G401 (cell line): ENCODE measurements at places on chromosomes 16 and 17.
A peak's percentile ranks its signal among the peaks of the same experiment; 100 is the strongest.

DNA sequence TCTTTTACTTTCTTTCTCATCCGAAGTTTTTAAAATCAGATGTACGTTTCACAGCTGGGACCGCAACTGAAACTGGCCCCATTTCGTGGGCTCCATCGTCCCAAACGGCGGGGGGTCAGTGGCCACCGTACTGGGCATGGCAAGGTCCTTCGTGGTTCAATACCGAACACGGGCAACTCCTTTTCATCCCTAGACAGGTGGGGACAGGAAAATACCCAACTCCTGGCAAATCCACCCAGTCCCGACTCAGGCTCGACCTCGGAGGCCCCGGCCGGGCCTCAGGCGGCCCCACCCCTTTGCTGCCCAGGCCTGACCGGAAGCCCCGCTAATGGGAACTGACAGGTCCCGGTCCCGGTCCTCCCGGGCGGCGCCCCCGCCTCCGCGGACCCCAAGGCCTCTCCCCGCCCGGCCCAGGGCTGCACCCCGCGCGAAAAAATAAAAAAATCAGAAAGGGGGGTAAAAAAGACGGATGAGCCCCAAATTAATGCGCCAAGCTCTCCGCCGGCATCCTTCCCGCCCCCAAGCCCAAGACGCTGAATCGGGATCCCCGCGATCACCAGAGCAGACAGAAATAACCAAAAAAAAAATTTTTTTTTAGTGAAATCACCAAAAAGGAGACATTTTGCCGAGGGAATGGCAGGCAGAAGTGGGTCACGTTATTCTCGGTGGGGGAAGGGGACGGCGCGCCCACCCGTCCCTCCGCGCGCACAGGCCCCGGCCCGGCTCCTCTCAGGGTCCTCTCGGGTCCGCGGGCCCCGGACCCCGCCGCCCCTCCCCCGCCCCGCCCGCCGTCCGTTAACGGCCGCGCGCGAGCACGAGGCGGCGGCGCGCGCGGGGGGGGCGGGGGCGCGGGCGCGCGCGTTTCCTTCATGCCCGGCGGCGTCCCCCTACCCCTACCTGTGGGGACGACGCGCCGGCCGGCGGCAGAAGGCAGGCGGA lies 562 bp downstream of the ZC3H7A start:
- peak; percentile 55 for DNase-seq

DNA sequence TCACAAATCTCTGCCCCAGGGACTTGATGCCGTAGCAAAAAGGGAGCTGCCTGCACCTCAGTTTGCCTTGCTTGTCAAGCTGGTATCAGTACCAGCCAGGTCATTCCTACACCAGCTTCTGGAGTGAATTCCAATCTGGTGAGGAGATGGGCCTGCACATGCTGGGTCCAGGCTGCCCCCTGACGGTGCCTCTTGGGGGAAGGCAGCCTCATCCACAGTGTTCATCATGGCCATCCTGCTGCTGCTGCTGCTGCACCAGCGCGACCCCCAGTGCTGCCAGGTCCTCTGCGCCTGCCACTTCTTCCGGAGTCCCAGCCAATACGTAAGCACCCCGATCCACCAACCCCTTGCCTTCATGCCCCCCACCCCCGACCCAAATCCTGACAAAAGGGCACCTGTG lies 8.3 kb downstream of the MRPL27 start:
- no peak for DNase-seq

- no peak for DNase-seq
Measured at GRCh38 chr17:54876656-54877195, 23.9 kb upstream of the TOM1L1 start.

DNA sequence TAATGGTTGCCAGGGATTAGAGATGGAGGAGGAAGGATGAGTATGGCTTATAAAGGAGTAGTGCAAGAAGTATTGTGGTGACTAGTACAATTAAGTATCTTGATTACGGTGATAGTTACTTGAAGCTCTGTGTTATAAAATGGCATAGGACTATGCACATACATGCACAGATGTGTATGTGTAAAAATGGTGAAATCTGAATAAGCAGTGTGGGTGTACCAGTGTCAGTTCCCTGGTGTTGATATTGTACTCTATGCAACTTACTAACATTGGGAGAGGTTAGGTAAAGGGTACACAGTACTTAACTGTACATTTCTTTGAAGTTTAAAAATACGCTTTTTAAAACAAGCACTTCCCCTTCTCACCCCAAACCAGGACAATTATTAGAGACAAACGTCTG lies 48.5 kb downstream of the NSRP1 start:
- DNase-seq, result no peak

- no peak for DNase-seq
Measured at GRCh38 chr17:12631076-12631475, 34.6 kb upstream of the MYOCD start.

- DNase-seq, result no peak
Measured at GRCh38 chr17:46795379-46795952, 23.0 kb downstream of the WNT3 start.

DNA sequence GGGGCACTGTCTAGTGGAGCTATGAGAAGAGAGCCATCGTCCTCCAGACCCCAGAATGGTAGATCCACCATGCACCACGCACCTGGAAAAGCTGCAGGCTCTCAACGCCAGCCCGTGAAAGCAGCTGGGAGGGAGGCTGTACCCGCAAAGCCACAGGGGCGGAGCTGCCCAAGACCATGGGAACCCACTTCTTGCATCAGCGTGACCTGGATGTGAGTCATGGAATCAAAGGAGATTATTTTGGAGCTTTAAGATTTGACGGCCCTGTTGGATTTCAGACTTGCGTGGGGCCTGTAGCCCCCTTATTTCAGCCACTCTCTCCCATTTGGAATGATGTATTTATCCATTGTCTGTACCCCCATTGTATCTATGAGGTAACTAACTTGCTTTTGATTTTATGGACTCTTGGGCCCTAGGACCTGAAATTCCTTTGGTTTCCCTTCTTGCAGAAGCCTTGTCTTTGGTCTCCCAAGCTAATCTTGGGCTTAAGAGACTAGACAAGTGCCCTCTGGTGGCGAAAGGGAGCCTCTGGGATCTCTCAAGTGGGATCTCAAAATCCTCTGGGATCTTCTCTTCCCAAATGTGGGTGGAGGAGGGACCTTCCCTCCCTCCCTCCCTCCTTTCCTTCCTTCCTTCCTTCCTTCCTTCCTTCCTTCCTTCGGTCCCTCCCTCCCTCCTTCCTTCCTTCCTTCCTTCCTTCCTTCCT lies 58.2 kb upstream of the HAPSTR1 start:
- peak; percentile 66 for DNase-seq

DNA sequence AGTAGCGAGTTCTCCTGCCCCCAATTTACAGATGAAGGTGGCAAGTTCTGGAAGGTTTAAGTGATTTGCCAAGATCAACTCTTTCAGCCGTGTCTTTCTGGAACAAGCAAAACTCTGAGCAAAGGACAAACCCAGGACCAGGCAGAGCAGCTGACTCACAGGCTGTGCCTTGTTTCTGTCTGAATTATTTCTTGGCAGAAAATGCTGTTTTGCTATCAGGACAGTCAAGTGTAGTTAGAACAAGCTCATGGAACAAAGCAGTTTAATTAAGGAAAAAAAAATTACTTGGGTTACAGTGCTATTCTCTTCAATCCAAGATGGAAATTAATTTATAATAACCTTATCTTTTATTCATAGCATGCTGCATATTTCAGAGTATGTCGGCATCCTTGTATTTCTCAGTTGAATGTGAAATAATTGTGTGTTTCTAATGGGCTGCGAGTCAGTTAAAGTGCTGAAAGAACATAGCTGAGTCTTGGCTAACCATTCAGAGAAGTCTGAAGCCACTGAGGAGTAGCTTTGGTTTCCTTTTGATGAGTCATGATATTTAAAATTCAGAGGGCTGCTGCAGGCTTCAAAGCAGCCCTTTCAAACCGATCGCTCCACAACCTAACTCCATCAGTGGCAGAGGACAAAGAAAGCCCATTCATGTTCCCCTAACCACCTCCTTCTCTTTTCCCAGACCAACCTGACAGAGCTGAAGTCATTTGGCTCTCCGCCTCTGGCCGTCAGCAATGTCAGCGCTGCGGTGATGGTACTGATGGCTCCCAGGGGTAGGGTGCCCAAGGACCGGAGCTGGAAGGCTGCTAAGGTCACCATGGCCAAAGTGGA lies 143.7 kb downstream of the ZNF18 start:
- DNase-seq, result peak; percentile 7

GRCh38 chr16:54335230-54335629 lies 48.6 kb upstream of the IRX3 start:
- no peak for DNase-seq

GRCh38 chr16:539901-540530 lies 12.5 kb downstream of the CAPN15 start:
- DNase-seq, result no peak

DNA sequence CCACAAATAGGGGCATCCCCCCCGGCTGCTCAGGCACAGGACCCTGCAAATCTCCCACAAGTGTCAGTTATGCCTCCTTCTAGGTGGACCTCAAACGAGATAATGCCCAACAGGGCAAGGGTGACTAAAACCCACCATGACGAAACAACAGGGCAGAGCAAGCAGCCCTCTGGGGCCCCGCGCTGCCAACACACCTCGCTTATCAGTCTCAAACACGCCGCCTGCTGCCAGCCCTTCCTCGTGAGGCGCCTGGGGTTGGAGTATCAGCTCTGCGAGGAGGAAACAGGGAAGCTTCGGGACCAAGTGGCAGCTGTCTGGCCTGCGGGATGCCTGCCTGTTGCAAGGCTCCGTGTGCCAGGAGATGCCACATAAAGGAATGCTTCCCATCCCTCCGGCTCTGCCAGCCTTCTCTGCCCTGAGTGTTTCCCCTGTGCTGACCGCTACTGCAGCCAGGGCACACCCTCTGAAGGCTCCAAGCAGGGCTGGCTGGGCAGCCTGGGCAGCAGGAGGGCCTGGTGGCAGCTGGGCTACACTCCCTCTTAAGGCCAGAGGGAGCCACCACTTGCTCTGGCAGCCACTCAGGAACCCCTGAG lies 2.5 kb downstream of the SMIM5 start:
- peak; percentile 97 for DNase-seq

DNA sequence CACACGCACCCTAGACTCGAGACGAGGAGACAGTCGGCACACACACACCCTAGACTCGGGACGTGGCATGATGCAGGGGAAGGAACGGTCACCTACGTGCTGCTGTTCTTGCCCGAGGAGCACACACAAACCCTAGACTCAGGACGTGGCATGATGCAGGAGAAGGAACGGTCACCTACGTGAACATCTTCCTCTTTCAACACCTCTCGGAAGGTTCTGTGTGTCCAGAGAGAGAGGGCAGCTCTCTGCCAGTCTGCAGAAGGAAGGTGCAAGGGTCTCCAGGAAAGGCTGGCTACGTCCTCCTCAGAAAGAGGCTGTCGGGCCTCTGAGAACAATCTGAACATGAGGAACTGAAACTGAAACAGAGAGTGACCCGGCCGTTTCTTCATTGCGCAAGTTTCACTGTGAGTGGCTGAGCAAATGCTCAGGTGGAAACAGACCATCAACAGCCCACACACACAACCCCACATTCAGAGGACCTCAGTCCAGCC lies 43.4 kb downstream of the ZNF276 start:
- DNase-seq, result no peak

DNA sequence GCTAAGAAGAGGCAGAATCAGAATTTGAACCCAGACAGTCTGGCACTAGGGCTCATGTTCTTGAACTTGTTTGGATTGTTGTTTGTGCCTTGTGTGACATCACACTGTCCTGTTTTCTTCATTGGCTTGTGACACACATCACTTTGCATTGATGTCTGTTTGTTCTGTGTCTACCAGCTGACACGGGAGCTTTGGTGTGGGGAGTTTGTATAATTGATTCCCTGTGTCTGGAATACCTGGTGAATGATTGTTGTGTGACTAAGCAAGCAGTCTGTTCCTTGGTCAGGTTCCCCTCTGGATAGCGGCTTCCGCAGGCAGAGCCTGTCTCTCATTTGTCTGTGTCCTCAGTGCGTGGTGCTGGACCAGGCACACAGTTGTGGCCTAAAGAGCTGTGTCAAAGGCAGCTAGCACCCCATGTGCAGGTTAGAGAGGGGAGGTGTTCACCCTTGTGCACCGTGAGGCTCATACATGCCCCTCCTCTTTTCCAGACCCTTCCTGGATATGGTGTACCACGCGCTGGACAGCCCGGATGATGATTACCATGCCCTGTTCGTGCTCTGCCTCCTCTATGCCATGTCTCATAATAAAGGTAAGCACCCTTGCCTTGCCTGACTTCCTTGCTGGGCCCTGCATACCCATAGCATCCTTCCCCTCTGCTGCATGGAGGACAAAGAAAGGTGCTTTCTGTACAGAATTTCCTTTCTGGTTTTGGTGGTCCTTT lies 80.1 kb downstream of the CLEC16A start:
- no peak for DNase-seq

DNA sequence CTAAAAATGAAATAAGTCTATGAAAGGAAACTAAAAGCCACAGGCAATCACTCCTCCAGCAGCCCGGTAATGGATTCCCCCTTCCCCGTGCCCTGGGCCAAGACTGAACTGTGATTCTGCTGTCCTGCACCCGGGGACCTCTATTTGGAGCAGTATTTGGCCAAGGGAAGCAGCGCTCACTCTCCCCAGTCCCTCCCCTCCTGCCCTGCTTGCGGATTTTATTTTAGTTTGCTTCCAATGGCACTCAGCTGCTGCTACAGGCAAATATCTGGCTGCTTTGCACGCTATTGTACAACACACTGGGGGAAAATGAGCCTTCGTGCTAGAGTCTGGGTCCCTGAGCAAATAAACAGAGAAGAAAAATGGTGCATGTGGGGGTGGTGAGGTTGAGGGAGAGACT lies 975.7 kb upstream of the RBFOX1 start:
- peak; percentile 78 for DNase-seq

DNA sequence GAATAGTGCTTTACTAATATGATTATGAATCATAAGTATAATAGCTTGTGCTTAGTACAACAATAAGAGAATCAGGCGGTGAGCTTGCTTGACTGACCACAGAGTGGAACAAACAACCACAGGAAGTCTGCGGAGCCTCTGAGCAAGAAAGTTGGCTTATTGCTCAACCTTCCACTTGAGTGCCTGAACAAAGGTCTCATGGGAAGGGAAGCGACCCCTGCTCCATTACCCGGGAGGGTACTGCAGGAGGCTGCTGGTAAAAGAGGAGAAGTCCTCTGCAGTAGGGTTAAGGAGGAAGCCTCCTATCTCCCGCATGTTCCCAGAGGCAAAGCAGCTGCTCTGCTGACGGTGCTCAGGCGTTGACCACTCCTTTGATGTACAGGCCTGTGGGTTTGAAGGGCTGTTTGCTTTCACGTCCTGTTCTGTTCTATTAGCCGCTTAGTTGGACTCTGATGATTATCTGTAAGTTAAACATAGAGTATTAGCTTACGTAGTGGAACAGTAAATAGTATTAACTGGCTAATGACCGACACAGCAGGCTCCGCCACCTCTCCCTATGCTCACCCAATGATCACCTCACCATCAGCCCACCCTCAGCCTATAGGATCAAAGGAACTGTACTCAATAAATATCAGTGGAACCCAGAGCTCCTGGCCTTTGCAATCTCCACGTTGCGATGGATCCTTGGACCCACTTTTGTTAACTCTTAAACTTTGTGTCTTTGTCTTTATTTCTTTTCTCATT lies 17.5 kb downstream of the ALOX15B start:
- no peak for DNase-seq

DNA sequence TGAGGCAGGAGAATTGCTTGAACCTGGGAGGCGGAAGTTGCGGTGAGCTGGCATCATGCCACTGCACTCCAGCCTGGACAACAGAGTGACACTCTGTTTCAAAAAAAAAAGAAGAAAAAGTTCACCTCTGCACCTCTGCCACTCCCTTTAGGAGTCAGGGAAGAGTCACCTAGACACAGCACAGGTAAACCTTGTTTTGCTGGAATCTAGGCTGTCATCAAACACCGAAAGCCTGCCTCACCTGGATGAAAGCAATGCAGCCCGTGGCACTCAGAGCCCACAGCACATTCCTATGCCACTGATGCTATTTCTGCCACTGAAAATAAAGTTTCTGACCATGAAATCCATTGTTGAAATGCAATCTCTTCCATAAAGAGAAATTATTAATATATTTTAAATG lies 22.2 kb downstream of the CFAP52 start:
- no peak for DNase-seq
